ENCODE measurements at places on chromosomes 16 and 17. TPM values are rescaled to one million over a fixed set of nuclear protein-coding genes. Genes with fewer than 3 reads are reported as not detected.
A peak's percentile ranks its signal among the peaks of the same experiment; 100 is the strongest.

DNA sequence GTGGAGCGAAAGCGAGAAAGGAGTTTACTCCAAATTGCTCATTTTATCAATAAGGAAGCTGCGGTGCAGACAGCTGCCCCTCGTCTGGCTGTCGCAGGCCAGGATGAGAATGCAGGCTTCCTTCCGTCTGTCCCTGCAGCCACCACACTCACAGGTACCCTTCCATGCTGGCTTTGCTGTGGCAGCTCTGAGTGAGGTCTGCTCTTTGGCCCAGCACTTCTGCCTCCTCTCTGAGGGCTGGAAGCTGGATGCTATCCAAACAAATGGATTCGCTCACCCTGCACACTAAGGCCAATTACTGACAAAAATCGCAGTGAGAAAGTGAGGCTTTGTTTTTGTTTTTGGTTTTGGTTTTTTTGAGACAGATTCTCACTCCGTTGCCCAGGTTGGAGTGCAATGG is 7.0 kb downstream of the ARMC7 start:
- DNase-seq = no peak

DNA sequence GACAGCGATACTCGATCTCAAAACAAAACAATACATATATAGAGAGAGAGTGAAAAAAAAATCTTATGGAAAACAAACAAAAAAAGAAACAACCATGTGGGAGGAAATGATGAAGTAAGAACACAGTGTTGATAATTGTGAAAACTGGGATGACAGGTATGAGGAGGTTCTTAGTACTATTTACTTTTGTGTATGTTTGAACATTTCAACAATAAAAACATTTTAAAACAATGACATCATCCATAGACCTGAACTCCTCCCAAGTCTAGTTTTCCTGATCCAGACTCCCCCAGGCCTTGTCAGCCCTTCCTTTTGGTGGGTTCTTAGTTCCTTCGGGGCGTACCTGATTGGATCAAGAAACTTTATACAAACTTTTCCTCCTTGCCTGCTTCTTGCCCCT is 51.7 kb downstream of the CCDC42 start:
- no peak for DNase-seq

GRCh38 chr17:5871666-5872065 is 198.5 kb upstream of the WSCD1 start:
- no peak for DNase-seq

GRCh38 chr17:41308251-41308917 is 725 bp downstream of the KRTAP16-1 start:
- DNase-seq = peak; percentile 34

GRCh38 chr16:69917739-69918138 is 33.4 kb upstream of the CLEC18A start:
- peak; percentile 89 for DNase-seq

DNA sequence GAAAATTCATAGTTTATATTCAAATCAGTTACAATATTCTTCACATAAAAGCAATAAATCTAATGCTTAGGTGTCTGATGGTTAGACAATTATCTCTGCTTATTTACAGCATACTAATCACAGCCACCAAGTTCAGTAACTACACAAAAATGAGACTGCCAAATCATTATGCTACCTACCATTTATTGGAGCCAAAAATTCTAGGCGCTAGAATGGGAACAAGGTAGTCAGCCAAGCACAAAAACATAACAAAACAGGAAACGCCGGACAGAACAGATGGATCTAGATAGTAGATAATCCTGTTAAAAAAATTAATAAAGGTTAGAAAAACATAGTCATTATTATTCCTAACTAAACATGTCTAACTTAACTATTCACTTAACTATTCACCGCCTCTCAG is 3.6 kb downstream of the ARL6IP1 start:
- DNase-seq = no peak

The HSPB9 gene
- total RNA-seq = not detected

DNA sequence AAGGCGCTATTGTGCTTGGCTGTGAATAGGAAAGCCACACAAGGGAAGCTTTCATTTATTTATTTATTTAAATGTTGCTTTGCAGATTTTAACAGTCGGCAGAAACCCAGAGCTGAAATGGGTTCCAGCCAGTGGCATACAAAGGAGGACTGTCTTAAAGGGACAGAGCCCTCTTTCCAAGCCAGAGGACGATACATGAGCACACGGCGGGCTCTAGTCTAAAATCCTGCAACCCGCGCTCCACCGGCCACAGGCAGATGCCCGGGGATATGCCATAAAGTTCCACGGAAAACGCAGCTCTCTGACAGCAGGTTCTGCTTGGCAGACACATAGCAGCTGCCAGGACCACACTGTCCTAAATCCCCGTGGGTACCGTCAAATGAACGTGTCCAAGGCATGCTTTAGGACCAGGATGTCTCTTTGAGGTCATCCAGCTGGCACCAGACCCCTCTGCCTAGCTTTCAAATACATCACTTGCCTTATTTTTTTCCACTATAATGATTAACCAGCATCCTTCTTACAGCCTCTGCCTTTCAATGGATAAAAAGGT is 64.6 kb downstream of the CYTH1 start:
- peak; percentile 32 for DNase-seq

The CHST4 gene
- total RNA-seq = 0.17 TPM

The ESRP2 gene
- total RNA-seq = 42.1 TPM

The RNF167 gene
- total RNA-seq = 53.0 TPM

The TANC2 gene
- total RNA-seq = 138 TPM

DNA sequence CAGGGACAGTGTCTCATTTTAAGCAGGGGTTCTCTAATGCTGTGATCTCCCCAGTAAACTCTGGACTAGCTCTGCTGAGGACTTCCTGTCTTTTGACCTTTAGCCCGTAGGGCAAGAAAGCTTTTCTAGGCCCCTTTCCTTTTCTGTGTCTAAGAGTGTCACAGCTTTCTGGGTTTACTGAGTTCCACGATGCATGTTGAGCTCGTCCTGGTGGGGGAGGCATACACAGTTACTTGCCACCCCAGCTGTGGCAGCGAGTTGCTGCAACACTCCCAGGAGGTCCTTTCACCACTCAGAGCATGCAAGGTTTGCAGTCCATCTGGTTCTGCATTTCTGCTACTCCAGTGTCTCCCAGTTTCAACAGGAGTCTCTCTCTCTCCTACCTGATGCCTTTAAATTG is 23.7 kb downstream of the NOD2 start:
- DNase-seq = no peak

The TEX14 gene
- total RNA-seq = under 0.01 TPM

DNA sequence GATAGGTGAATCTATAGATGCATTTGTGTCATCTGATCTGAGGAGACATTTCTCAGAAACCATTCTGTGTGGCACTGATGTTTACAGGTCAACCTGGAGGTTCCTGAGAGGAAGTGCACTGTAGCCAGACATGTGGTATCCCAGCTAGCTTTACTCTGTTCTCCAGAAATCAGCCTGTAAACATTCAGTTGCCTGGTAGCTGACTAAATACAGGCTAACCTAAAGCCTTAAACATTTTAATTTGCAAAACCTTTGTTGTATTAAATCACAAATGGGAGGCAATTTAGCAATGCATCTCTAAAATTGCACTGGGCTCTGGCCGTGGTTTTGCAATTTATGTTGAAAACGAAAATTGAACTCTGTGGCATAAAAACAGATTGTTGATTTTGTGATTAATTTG is 207.6 kb downstream of the FTO start:
- DNase-seq = no peak

The SMARCD2 gene
- total RNA-seq = 66.1 TPM

The TMC7 gene
- 17.5 TPM for total RNA-seq

DNA sequence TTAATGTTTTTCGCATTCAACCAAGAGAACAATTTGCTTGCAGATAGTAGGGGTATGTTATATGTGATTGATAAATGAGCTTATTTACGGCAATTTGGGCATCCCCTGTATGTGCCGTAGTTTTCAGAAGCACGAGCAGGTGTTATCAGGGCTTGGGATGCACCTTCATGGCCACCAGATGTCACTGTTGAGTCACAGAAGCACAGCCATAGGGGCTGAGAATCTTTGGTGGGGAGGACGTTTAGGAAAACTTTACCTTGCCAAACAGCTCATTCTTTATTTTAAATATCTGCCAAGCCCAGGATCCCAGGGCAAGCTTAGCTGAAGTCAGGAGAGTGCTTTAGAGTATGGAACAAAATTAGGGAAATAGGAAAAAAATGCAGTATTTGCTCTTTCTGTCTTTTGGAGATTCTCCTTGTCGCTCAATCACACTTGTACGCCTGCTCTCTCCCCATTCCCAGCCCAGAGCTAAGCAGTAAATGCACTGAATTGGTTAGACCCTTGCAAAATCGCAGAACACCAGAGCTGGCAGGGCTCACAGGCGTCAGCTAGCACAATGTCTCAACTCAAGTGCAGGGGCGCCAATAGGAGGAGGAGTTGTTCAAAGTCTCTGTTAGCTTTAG is 93.6 kb upstream of the MPHOSPH6 start:
- peak; percentile 20 for DNase-seq

The RHBDL1 gene
- 3.2 TPM for total RNA-seq

DNA sequence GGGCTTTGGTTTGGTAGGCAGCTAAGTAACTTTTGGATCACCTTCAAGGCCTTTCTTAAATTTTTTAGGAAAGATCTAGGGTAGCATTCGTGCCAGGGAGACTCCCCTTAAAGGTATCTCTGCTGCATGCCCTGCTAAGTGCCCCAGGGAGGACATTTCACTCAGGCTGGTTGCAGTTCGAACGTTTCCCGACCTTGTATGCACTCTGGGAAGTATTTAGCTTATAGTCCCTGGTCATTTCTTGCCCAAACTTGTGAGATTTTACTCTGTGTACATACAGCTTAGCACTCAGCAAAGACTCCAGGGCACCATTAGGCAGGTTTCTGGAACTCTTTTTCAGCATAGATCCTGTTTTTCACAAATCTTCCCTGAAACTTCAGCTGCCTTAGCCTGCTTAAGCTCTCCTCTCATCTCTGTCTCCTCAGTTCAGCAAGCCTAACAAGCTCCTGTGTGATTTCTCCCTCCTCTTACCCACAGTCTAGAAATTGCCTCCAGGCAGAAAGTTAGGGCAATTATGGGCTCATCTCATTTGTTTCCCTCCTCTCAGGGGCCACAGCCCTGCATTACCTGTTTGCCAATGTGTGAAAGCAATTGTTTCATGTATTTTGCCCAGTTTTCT is 84.6 kb downstream of the MRTFB start:
- DNase-seq = peak; percentile 9

GRCh38 chr17:5840811-5841446 is 229.2 kb upstream of the WSCD1 start:
- no peak for DNase-seq

DNA sequence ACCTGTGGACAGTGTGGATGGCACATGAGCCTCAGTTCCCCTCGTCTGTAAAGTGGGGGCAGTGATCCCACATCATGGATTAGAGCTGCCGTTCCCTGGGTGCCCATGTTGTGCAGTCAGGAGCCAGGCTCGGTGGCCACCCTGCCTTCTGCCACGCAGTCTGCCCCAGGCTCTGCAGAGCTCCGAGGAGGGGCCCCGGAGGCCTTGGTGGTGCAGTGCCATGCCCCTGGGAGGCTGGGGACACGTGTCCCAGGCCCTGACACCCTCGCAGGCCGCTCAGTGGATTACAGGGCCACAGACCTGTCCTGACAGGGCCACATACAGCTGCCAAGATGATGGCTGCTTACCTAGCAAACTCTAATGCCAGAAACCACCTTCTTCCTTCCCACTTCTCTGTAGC is 59.7 kb upstream of the ZNF469 start:
- no peak for DNase-seq

DNA sequence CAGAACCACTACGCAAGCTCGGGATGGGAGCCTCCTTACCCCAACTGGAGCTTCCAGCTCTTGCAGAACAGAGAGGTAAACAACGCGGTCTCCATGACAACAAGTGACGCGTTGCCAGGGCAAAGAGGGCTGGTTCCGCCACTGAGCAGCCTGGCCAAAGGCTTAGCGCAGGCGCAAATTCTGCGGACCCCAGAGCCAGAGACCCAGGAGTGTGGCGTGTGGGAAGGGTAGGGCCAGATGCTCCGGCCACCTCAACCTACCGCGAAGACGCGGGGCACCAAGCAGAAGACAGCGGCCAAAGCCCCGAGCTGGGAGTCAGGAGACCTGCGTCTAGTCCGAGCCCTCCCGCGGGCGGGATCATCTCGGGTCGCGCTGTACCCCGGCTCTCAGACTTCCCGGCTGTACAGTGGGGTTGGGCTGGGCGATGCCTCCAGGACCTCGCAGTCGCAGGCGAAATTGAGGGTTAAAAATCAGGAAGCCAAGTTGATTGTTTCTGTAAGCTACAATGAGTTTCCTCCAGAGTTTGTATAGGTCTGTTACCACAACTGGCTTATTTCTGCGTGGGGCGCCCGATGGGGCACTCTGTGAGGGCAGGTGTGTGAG is at the start of gene TEKT1:
Gene TEKT1, minus strand, starts transcription at position 69 of the 603 bp plus-strand sequence. CDS start 1,353 bp downstream, outside the sequence.
- DNase-seq = peak; percentile 76

The PLEKHH3 gene
- 22.1 TPM for total RNA-seq

The TAC4 gene
- total RNA-seq = not detected

DNA sequence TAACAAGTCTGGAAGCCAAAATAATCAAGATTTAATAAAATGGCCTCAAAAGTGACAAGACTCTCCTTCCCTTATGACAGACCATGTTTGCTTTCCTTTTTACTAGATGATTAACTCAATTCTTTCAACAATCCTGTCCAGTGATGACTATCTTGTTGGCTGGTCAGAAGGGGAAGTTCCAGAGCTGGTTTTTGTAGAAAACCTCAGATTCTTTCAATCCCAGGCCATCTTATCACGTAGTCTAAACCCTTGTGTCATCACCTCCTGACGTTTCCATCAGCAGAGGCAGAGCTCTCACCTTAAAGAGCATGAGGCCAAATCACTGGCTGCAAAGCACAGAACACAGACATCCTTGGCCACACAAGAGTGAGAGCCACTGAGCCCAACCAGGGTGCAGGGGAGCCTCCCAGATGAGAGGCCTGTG is 125.3 kb downstream of the ANKRD11 start:
- peak; percentile 87 for DNase-seq

- no peak for DNase-seq
Observed at GRCh38 chr16:85113913-85114312, 1.6 kb upstream of the CIBAR2 start.

- DNase-seq = peak; percentile 99
Observed at GRCh38 chr17:7992516-7992915, 9.9 kb upstream of the GUCY2D start.

DNA sequence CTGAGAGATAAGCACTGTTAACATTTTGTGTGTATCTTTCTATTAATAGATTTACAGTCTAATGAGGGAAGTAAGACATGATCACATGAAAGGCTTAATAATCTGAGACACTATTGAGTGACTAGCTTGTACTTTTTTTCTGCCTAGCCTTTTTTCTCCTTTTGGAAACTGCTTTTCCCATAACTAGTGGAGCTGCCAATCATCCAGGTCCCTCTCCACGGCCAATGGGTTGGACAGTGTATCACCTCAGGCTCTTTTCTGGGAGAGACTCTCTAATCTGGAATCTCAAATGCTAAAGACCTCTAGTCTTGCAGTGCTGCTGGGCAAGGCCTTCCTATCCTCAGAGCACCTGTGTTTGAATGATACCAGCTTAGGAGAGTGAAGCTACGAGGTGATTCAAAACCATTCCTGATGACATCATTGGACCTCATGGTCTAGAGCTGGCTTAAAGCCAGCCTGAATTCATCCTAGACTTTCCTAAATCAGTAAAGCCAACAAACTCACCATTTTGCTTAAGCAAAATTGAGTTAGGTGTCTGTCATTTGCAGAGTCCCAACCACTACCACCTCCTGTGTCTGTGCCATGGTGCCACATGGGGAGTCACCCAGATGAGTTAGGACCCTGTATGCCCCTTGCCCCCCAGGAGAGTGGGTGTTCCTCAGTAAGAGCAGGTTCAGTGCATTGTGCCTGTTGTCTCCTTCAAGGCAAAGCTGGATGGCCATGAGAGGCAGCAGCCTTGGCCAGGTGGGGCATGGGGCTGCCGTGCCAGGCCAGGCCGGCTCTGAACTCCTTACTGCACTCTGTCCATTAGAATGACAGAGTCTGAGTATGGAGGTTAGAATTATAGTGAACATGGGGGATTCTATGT is 62.9 kb downstream of the SPECC1 start:
- DNase-seq = no peak

The CLEC18A gene
- total RNA-seq = 0.45 TPM
